ENCODE measurements at places on chromosomes 7 and 10.
A peak's percentile ranks its signal among the peaks of the same experiment; 100 is the strongest.

GRCh38 chr7:102449136-102449535 is 15.5 kb downstream of the ALKBH4 start:
- DNase-seq = no peak

DNA sequence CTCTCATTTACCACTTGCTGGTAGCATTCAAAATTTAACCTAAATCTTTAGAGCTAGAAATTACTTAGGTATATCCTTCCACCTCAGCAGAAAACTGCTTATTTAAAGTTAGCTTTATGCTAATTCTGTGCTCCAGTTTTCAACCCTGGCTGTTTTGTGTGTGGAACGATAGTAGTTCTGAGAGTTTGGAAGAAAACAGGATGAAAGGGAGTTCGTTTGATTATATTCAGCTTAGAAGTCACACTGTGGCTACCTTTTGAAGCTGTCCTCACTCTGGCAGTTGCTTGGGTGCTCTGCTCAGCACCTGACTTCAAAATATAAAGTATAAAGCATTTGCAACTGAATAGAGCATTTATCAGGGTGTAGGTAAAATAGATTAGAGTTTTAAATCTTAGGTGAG is 2.6 kb upstream of the ASCC1 start:
- no peak for DNase-seq

DNA sequence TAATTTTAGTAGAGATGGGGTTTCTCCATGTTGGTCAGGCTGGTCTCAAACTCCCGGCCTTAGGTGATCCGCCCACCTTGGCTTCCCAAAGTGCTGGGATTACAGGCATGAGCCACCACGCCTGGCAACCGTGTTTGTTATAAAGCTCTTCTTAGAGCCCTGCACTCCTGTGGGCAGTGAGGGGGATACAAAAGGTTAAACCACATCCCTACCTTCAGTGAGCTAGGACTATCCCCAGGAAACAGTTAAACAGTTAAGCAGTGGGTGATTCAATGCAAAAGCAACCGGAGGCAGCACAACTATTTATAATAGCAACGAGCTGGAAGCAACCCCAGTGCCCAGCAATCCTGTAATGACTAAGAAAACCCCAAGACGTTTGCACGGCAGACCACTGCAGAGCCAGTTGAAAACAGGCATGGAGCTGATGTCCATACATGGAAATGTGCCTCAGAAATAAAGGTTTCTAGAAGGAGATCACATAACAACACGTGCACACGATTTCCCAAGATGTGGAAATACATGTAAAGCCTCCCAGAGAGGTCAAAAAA is 107.2 kb upstream of the LYZL2 start:
- DNase-seq = peak; percentile 92

DNA sequence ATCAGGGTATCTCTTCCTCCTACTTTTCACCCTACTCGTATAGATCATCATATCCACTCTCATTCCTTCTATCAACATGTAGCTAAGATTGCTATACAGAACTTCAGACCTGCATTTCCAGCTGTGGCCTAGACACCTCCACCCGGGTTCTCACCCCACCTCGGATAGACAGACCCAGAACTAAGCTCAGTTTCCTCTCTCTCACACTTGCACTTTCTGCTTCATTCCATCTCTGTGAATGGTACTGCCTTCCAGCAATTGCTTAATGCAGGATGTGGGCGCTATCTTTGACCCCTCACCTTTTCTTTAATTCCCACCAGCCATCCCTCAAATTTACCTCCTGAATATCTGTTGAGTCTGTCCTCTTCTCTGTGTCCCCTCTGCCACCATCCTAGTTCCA is 35.7 kb downstream of the AGK start:
- DNase-seq = no peak

DNA sequence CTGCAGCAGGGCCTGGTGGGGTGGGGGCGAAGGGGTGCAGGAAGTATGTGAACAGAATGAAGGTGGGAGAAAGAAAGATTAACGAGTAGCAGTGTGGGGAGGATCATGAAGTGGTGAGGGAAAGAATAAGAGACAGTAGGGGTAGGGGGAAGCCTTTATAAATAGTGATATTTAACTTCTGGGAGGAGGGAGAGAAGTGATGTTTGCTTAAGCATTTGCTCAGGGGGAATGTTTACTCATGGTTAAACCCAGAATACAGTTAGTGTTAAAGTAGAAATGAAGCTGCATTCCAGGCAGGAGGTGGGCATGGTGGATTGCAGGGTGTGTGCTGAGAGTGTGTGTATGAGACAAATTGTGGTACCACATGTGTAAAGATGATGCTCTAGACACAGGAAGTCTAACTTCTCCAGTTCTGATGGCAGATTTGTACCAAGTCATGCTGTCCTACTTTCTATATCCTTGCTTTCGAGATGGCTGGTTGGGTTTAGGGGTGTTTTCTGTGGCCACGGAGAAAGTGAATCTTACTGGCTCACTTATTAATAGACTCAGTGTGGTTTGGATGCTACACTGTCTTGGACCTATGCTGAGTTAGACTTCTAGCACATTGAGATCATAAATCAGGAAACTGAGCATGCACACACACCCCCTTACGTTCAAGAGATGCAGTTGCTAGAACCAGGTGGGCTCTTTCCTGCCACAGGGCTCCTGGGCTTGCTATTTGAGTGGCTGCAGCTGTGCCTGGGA is 10.6 kb upstream of the DNMBP start:
- DNase-seq = no peak

DNA sequence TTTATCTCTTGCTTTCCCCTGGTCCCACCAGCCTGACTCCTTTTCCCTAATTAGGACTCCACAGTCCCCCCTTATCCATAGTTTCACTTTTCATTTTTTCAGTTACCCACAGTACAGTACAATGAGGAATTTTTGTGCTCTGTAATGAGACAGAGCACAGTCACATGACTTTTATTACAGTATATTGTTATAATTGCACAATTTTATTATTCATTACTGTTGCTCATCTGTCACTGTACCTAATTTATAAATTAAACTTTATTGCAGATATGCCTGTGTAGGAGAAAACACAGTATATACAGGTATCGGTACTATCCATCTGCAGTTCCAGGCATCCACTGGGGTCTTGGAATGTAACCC is 125.4 kb downstream of the KCNMA1 start:
- DNase-seq = no peak

GRCh38 chr10:62231371-62231770 is 37.3 kb downstream of the RTKN2 start:
- DNase-seq = peak; percentile 72
